ENCODE measurements at places on chromosomes 3 and 15.
A peak's percentile ranks its signal among the peaks of the same experiment; 100 is the strongest.

- no peak for DNase-seq
These were observed 116.0 kb downstream of the P3H2 start for GRCh38 chr3:190004656-190005055.

GRCh38 chr15:101126618-101127505 lies 125.0 kb downstream of the CHSY1 start:
- DNase-seq, result peak; percentile 4

DNA sequence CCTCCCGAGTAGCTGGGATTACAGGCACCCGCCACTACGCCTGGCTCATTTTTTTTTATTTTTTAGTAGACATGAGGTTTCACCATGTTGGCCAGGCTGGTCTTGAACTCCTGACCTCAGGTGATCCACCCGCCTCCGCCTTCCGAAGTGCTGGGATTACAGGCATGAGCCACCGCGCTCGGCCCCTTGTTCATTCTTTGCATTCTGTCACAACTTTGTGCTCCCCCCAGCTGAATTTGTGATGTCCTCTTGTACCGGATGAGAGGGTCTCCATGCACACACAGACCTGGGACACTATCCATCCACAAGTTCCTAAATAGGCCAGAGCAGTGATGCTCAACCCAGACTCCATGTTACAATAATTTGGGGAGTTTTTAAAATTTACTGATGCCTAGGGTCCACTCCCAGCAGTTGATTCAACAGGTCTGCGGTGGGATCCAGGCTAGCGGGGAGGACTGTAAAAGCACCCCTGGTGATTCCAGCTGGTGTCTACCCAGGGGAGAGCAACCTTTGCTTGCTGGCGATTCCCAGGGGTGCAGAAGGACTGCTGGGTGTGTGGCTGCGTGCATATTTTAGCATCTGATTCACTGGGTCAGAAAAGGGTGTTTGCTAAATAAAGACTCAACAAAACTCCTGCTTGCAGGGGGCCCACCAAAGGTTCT lies 1.0 kb downstream of the RASSF1 start:
- no peak for DNase-seq

DNA sequence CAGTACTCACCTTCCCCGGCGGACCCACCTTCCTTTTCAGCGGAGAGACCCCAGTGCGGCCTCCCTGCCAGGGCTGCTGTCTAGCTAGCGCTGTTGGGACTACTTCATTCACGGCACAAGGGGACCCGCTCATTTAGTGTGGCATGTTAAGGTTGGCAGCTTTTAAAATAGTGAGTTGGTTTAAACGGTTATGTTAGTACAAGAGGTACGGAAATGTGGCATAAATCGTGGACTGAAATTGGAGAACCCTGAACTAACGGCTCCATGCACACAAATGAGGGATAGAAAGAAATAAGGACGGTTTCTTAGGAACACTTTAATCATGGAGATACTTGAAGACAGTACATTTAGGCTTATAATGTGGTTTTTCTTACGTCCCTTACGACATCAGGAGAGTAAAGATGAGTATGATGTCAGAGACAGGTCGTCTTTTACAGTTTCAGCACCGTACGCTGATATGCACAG lies 752 bp downstream of the CEP63 start:
- DNase-seq, result peak; percentile 28

- DNase-seq, result no peak
These were observed 1134.8 kb downstream of the ROBO1 start for GRCh38 chr3:78632925-78633553.

GRCh38 chr3:125479091-125479490 lies 40.9 kb downstream of the SNX4 start:
- DNase-seq, result no peak

DNA sequence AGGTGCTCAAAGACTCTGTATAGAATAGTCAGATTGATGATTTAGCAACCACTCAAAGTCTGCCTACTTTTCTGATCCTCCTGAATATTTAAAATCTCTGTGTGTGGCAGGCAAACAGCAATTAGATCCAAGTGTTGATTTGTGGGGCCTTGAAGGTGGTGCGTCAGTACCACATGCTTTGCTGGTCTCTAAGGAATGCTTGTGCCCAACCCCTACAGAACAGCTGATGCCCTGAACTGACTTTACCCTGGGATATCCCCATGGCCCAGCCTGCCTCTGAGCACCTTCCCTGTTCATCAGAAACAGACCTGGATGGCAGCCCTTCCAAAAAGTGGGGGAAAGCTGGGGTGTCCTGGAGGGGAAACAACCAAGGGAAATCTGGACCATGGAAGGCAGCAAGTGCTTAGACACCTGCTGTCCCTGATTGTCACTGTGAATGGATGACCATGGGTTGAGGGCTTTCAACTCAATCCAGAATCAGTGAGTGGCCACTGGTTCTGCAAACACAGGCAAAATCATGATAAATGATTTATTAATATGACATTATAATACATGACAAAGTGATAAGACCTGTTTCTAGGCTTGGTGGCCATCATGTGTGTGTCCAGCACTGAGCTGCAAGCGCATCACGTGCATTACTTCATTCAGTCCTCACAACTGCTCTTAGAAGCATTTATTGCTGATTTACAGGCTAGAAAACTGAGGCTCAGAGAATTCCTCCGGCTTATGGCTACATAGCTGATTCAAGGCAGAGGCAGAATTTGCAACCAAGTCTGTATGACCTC lies 76.1 kb upstream of the TPM1 start:
- no peak for DNase-seq

DNA sequence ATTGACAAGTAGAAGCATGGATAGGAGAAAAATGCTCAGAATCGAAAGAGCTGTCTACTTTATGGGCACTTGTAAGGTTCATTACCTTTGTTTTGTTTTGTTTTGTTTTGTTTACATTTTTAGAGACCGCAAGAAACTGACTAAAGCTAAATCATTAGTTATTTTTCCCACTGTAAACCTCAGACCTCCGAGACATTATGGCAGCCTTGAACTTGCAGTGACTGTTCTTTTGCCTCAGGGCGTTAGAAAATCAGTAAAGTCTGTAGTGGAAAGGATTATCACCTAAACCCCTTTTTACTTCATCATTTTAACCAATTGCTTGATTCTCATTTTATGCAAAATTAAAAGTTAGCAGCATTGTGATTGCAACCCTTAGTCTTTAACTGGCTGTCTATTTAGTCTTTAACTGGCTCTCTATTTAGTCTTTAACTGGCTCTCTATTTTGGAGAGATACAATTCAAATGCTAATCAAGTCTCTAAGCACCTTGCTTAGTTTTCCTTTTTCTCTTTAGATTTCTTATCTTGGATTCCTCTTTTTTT lies 383.3 kb upstream of the ROBO2 start:
- DNase-seq, result no peak

GRCh38 chr3:109432833-109433232 lies 95.5 kb upstream of the DPPA4 start:
- DNase-seq, result no peak

- DNase-seq, result no peak
These were observed 380.8 kb upstream of the NDN start for GRCh38 chr15:24067733-24068501.

GRCh38 chr3:73611176-73611575 lies 13.6 kb downstream of the PDZRN3 start:
- DNase-seq, result no peak

Data from CD4-positive, alpha-beta T cell treated with Interleukin-6 for 4 hours (primary cell).